ENCODE measurements at places on chromosomes 6 and 20.

DNA sequence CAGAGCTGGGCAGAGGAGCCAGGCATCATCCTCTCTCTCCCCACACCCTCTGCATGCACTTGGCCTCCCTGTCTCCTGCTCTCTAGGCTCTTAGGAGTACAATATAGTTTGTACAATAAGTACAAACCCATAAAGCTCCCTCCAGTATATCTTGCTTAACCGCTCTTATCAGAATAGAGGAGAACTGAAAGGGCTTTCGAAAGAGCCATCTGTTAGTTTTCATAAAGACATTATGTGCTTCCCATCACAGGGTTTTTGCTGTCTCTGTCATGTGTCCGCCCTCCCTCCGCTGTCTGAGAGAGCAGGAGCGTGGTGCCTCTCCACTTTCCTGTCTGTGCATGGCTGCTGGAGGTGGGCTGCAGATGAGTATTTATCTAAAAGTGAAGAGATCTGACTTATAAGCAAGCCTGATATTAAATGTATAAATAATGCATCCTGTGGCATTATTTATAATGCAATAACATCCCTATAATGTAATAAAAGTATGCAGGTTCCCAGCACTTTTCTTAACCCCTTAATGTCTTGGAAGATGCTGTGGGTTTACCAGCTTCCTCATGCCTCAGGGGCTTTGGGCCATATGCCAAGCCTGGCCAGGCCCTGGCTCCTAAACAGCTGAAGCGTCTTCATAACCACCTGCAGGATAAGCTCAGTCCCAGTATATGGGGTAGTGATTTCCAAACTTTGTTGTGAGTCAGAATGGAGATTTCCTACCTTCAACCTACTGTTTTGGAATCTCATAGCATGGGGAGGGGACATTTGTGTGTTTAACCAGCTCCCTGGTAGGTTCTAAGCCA, 297.1 kb downstream of the DHX35 start:
- DNase-seq: no peak

GRCh38 chr20:4151991-4152695, 136.8 kb upstream of the RNF24 start:
- no peak for DNase-seq

- DNase-seq: no peak
Measured at GRCh38 chr20:63235399-63235983, at the start of gene BIRC7. Gene BIRC7, plus strand, starts transcription at chr20:63235905. Its CDS starts 192 bp downstream, at chr20:63236097.

- no peak for DNase-seq
Measured at GRCh38 chr6:41120058-41120457, 34.1 kb downstream of the TREML1 start.

- no peak for DNase-seq
Measured at GRCh38 chr6:129750360-129750759, 40.4 kb upstream of the ARHGAP18 start.

DNA sequence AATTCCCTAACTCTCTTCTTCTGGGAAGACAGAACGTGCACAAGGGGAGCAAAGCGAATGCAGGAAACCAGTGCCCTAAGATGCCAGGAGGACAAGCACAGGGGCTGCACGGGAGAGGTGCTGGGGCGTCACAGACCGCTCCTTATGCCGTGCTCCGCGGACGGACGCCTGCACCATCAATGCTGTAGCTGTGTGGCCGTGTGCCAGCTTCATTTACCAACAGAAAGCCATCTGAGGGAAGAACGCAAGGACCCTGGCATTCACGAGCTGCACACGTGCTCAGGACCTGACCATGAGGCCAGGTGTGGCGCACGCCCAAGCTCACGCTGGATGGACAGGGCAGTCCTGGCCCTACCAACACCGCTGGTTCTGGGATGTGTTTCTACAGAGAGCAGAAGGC, 35.4 kb downstream of the WDR27 start:
- DNase-seq: no peak

- no peak for DNase-seq
Measured at GRCh38 chr6:41642090-41642959, 4.1 kb downstream of the MDFI start.

GRCh38 chr20:14441201-14441600, 103.8 kb upstream of the FLRT3 start:
- no peak for DNase-seq

- DNase-seq: no peak
Measured at GRCh38 chr6:4698901-4699659, 77.1 kb upstream of the CDYL start.

Data from endodermal cell (in vitro differentiated cells).